Foreskin keratinocyte (primary cell): ENCODE measurements at places on chromosomes 6 and 20. TPM values are rescaled to one million over a fixed set of nuclear protein-coding genes. Genes with fewer than 3 reads are reported as not detected.

The PLA2G7 gene
- 6.4 and 6.5 TPM in 2 replicates for total RNA-seq

The TRAPPC3L gene
- 0.07 and 0.20 TPM in 2 replicates for total RNA-seq

The PTGIS gene
- total RNA-seq, result not detected in 2 replicates

The HLA-DRB5 gene
- total RNA-seq, result not detected in 2 replicates

The LTA gene
- total RNA-seq, result not detected in 2 replicates

The GTF2H4 gene
- 23.6 and 25.9 TPM in 2 replicates for total RNA-seq

The APMAP gene
- 67.8 and 70.8 TPM in 2 replicates for total RNA-seq

The FAM83D gene
- total RNA-seq, result 38.1 and 51.8 TPM in 2 replicates

The NRSN1 gene
- total RNA-seq, result not detected in 2 replicates

The TCF21 gene
- not detected in 2 replicates for total RNA-seq

The PRPH2 gene
- total RNA-seq, result not detected in 2 replicates

The NCOA6 gene
- 16.1 and 17.6 TPM in 2 replicates for total RNA-seq

The TRDN gene
- total RNA-seq, result not detected in 2 replicates

The TBXT gene
- not detected in 2 replicates for total RNA-seq

The NXT1 gene
- 41.5 and 47.4 TPM in 2 replicates for total RNA-seq

The PAK5 gene
- not detected in 2 replicates for total RNA-seq

The PRDM13 gene
- not detected in 2 replicates for total RNA-seq
